ENCODE measurements at places on chromosomes 6 and 20.

- H3K27ac ChIP-seq: no peak overlapping the region
- H3K27me3 ChIP-seq: peaks cover 4% of the 10 kb centered on the region
- peak overlapping the region; percentile 8 for H3K4me3 ChIP-seq
- no peaks in the 10 kb centered on the region for H3K36me3 ChIP-seq
- H3K4me1 ChIP-seq: no peaks in the 10 kb centered on the region
Observed at GRCh38 chr20:52103913-52104545, 87.5 kb downstream of the ZFP64 start.

DNA sequence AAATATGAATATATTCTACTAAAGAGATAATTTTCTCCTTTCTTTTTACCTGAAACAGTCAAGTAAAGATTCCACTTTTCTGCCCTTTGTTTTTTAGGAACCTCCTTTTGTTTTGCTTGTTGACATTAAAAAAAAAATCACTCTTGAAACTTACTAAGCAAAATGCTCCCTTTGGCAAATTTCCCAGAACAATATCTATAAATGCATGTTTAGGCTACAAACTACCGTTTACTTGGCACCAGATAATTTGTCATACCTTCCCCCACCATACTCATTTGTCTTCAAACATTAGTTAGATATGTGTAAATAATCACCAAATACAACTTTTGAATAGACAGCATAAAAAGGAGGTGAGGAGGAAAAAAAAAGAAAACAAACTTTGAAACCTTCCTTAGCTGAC, 604.7 kb downstream of the RFPL4B start:
- H3K27ac ChIP-seq: no peak overlapping the region
- DNase-seq: peak; percentile 15
- H3K36me3 ChIP-seq: no peaks in the 10 kb centered on the region
- H3K4me1 ChIP-seq: no peaks in the 10 kb centered on the region
- no peaks in the 10 kb centered on the region for H3K27me3 ChIP-seq

DNA sequence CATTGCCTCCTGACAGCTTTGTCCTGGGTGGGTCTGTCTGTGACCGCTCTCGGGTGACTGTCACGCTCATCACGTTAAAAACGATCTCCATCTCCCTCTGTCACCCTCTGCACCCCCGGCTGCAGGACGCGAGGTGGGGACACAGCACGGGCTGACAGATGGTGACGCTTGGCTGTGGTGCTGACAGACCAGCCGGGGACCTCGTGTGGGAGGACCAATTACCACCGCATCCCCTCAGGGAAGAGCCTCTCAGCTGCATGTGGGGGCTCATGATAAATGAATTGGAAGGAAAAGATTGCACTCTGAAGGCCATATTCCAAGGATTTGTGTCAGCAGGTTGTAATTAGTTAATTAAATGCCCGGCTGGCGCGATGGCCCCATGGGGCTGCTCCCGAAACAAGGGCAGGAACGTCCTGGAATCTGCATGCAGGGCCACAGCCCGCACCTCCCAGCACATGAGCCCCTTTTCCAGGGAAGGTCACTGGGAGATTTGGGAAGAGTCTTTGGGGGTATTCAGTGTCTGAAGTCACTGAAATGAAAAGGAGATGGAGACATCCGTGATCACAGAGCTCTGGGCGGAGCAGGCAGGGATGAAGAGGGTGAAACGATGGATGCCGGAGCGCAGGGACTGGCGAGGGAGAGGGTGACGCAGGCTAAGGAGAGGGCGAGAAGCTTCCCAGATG, 87.1 kb downstream of the ERMARD start:
- H3K4me1 ChIP-seq: no peaks in the 10 kb centered on the region
- no peaks in the 10 kb centered on the region for H3K36me3 ChIP-seq
- no peak overlapping the region for H3K4me3 ChIP-seq

- H3K4me1 ChIP-seq: no peaks in the 10 kb centered on the region
- no peak overlapping the region for H3K27ac ChIP-seq
- no peak for DNase-seq
- H3K4me3 ChIP-seq: no peak overlapping the region
- H3K36me3 ChIP-seq: no peaks in the 10 kb centered on the region
- no peaks in the 10 kb centered on the region for H3K27me3 ChIP-seq
Observed at GRCh38 chr6:113447088-113447831, 409.9 kb upstream of the MARCKS start.

GRCh38 chr6:54695815-54696214, 150.8 kb upstream of the FAM83B start:
- no peaks in the 10 kb centered on the region for H3K4me1 ChIP-seq
- DNase-seq: no peak
- H3K27ac ChIP-seq: no peak overlapping the region
- no peaks in the 10 kb centered on the region for H3K27me3 ChIP-seq
- no peaks in the 10 kb centered on the region for H3K36me3 ChIP-seq
- no peak overlapping the region for H3K4me3 ChIP-seq

DNA sequence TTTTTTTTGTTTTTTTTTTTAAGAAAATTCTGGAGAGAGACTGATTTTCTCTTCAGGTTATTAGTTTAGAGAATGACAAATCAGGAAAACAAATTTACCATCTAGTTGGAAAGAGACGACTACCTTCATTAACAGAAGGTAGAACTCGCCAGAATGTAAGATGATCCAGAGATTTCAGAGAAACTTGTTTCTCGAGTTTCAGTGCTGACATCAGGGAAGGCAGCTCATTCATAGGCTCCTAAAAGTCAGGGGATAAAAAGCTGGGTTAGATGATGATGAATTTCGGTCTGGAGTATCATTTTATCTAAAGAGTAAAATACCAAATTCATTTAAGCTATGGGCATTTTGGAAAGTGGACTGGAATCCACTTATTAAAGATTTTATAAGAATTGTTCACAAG, 27.9 kb downstream of the ZNF334 start:
- H3K27ac ChIP-seq: no peak overlapping the region
- no peaks in the 10 kb centered on the region for H3K36me3 ChIP-seq
- H3K4me3 ChIP-seq: no peak overlapping the region
- no peaks in the 10 kb centered on the region for H3K4me1 ChIP-seq
